H9 (cell line): ENCODE measurements at places on chromosomes 1 and 21.
A peak's percentile ranks its signal among the peaks of the same experiment; 100 is the strongest.

- DNase-seq: no peak
These were observed 98.6 kb upstream of the PPP2R5A start for GRCh38 chr1:212186427-212187207.

DNA sequence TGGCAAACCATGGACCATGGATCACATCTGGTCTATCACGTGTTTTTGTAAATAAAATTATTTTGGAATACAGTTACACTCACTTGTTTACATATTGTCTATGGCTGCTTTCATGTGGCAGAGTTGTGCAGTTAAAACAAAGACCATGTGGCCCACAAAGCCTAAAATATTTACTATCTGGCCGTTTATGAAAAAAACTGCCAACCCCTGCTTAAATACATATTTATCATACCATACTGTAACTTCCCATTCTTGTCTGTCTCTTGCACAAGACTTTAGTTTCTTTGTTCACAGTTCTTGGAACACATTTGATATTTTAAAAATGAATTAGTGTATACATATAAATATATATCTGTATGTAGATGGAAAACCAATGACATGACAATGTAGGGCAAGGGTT is 141.5 kb downstream of the PAPPA2 start:
- no peak for DNase-seq

DNA sequence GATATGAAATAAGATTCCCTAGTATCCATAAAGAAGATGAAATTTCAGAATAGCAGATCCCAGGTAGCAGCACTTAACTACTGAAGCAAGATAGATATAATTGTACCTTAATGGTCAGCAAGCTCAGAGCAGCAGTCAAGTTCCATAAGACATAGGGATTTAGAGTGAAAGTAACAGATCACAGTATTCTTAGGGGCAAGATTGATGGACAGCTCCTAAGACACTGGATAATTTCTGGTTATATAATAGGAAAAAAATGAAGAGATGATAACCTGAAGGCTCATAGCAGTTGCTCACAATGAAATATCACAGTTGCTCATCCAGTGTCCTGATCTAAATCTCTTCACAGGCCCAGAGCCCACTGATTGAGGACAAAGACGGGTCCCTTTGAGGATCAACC is 66.0 kb downstream of the SLC30A10 start:
- no peak for DNase-seq

DNA sequence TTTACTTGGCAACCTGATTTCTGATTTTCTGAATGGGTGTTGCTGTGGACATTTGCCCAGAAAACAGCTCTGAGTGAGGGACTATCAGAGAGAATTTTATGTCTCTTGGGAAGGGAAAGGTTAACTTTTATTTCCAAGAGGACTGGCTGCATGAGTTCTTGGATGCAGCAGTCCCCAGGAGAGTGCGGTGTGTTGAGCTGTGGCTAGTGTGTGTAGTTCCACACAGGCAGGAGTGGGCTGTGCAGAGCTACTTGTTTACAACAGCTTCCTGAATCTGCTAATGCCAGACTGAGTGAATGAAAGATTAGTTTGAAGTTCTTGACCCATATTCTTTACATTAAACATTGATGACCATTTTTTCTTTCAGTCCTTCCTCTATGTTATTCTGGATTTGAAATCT is 41.0 kb upstream of the APOBEC4 start:
- no peak for DNase-seq

DNA sequence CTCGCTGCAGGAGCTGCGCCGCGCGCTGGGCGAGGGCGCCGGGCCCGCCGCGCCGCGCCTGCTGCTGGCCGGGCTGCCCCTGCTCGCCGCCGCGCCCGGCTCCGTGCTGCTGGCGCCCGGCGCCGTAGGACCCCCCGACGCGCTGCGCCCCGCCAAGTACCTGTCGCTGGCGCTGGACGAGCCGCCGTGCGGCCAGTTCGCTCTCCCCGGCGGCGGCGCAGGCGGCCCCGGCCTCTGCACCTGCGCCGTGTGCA is 730 bp downstream of the OLIG1 start:
- no peak for DNase-seq

GRCh38 chr1:236142253-236143103 is at the start of gene GPR137B:
GPR137B (plus strand) TSS chr1:236142539; CDS start chr1:236142623, 84 bp downstream.
- DNase-seq: peak; percentile 64

DNA sequence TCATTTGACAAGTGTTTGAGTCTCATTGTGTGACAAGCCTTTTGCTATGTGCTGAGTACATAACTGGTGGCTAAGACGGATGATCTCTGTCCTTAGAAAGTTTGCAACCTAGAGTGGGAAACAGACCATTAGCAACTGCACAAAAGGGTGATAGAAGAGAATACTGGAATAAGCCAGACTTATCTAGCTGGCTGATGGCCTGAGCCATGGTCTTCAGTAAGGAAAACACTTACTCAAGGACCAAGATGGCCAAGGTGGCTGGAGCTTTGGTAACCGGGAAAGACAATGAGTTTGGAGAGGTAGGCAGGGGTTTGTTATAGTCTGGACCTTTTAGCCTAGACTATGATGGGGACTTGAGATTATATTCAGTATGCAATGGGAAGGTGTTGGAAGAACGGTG is 1.6 kb upstream of the TAF12 start:
- DNase-seq: no peak

DNA sequence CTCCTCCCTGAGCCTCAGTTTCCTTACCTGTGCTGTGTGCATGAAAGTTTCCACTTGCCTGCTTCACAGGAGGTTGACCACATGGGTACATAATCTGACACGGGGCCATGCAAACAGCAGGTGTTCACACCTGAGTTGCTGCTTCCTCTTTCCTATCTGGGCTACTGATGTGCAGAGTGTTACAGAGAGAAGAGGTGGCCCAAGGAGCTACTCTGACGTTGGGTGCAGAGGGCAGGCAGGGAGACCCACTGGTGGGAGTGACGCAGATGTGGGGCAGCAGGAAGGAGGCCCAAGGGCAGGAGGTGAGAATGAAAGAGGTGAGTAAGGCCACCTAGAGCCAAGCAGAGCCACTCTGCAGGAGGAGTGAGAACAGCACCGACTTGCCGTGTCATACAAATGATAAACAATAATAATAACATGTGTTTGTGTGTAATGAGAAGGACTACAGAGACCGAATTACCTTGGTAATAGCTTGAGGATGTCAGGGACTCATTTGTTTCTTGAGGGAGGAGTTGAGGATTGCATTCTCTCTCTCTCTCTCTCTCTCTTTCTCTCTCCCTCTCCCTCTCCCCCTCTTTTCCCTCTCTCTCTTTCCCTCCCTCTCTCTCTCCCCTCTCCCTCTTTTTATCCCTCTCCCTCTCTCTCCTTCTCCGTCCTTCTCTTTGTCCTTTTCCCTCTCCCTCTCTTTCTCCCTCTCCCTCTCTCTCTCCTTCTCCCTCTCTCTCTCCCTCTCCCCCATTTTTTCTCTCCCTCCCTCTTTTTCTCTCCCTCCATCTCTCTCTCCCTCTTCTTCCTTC is 87.4 kb upstream of the IGSF21 start:
- DNase-seq: no peak

DNA sequence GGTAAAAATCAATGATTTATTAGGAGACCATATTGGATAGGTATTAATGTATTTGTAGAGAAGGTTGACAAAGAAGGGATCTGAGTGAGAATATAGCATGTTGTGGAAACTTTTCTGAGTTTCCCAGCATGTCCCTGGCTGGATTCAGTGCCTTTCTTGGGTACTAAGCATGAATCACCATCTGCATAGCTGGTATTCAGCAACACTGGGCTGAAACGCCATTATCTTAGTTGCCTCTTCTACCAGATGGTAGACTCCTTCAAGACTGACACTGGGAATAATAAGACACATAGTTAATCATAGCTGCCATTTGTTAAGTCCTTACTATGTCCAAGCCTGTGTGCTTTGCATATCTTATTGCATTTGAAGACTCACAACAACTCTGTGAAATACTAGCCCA is 45.5 kb downstream of the ATP5PF start:
- DNase-seq: no peak

- peak; percentile 15 for DNase-seq
These were observed 45.1 kb upstream of the C1orf174 start for GRCh38 chr1:3945222-3945621.

DNA sequence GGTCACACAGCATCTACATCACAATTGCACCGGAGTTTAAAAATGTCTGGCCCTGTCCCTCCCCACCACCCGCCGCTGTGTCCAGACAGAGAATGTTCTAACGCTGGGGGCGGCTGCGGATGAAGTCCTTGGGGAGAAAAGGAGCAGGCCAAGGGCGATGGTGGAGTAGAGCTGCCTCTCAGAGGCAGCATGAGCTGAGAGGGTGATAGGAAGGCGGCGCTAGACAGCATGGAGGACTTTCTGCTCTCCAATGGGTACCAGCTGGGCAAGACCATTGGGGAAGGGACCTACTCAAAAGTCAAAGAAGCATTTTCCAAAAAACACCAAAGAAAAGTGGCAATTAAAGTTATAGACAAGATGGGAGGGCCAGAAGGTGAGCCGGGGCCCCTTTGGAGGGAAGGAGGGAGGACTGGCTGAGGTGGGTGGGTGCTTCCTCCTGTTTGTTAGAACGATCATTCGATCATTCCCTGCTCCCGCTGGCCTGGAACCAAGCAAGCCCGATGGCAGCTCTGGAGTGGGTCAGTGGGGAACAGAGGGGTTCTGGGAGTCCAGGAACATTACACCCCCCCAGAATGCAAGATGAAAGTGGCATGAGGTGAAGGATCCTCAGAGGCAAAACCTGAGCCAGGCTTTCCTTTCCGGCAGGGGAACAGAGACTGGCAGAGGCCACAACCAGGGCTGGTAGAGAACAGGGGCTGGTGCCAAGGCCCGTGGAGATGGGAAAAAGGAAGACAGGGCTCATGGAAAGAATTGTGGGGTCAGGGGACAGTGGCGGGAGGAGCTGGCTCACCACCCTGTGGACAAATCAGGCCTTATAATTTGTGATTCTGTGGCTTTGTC is at the start of the genes FAM229A and TSSK3:
Gene FAM229A (minus strand): TSS at position 12 of the 840 bp plus-strand sequence. CDS start 394 bp downstream, outside the sequence.
Gene TSSK3 (plus strand): TSS at position 66 of the 840 bp plus-strand sequence. CDS start 163 bp downstream, at position 229.
- DNase-seq: peak; percentile 61

GRCh38 chr1:94100785-94101612 is 19.9 kb downstream of the ABCA4 start:
- DNase-seq: no peak

DNA sequence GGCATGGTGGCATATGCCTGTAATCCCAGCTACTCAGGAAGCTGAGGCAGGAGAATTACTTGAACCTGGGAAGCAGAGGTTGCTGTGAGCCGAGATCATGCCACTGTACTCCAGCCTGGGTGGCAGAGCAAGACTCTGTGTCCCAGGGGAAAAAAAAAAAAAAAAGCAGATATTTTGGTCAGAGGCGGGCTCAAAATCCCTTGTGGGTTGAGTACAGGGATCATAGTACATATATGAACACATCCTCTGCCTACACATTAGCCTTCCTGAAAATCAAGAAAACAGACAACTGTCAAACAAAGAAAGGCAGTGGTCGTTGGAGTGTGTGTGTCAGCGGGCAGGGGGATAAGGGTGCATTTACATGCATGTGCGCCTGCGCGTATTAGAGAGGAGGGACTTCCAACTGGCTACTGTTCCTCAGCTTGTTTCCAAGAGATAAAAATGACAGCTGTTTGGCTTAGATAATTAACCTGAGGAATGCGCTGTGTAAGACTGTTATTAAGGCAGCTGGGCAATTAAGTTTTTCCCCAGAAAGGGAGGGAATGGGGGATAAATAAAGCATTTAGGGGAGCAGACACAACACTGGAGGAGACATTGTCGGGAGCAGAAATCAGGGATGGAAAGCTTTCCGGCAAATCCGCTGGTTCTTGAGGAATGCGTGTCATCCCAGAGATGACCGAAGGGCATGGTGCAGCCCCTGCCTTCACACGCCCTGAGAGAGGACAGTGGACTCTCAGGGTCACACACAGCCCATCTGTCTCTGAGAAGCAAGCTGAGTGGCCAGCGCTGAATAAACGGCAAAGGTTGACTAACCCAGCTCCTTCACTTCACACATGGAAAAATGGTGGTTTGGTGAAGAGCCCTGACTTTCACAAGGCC is 6.4 kb downstream of the LAMB3 start:
- no peak for DNase-seq

DNA sequence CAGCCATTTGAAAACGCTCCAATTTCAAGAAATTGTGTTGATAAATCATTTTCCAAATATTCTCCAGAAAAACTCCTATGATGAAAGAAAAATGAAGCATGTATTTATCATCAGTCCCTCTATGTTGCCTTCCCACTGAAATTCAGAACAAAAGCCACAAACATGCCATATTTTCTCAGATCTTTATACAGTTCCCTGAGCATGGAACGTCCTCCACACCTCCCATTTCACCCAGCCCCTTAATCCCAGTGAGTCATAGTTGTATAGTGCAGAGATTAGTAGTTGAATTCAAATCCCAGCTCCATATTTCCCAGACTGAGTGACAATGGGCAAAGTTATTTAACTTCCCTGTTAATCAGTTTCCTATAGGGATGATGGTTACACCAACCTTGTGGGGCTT is 20.6 kb upstream of the NPL start:
- no peak for DNase-seq

- no peak for DNase-seq
These were observed 434.6 kb upstream of the CHRM3 start for GRCh38 chr1:238951809-238952208.

DNA sequence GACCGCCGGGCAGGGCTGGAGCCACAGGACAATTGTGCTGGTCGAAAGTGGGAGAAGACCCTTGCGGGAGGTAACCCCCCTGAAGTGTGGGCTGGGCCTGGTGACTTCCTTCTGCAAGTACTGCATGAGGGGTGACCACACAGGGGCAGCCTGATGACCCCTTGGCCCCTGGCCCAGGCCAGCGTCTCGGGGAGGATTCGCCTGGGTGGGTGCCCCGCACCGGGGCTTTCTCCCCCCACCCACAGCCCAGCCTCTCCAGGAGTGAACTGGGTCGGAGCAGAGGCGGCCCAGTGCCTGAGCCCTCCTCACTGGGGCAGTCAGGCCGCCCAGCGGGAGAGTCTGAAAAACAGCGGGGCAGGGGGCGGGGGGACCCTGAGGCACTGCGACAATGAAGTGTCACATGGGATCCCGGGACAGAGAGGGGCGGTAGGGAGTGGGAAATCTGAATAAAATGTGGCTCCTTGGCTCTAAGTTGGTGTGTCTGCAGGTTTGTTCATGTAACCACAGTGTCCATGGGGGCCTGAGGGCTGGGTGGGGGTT is 1.6 kb upstream of the DNMT3L start:
- DNase-seq: peak; percentile 58

- no peak for DNase-seq
These were observed 38.1 kb downstream of the RCSD1 start for GRCh38 chr1:167668108-167668507.

GRCh38 chr1:18556364-18556763 is 74.3 kb upstream of the PAX7 start:
- no peak for DNase-seq

DNA sequence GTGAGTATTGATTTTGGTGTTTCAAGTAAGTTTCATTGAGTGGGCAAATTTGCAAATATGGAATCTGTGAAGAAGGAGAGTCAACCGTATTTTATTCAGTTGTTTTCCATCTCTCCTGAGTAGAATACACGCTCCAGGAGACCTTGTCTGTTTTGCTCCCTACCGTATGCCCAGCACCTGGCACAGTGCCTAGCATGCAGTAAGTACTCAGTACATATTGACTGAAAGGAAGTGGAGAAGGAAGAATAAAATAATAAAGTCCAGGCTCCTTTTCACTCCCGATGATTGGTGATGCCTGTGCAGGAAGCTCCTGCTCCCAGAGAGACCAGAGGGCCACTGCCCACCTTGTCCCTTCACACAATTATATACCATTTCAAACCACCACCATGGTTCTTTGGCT is 59.4 kb upstream of the NEK2 start:
- DNase-seq: no peak

- DNase-seq: no peak
These were observed 66.0 kb downstream of the COL18A1 start for GRCh38 chr21:45470773-45471524.
